ENCODE measurements at places on chromosomes 12 and 14. TPM values are rescaled to one million over a fixed set of nuclear protein-coding genes. Genes with fewer than 3 reads are reported as not detected.
A peak's percentile ranks its signal among the peaks of the same experiment; 100 is the strongest.

The BEGAIN gene
- total RNA-seq, result 0.11 TPM

GRCh38 chr14:65054471-65055085 is 47.7 kb downstream of the MAX start:
- DNase-seq, result no peak

DNA sequence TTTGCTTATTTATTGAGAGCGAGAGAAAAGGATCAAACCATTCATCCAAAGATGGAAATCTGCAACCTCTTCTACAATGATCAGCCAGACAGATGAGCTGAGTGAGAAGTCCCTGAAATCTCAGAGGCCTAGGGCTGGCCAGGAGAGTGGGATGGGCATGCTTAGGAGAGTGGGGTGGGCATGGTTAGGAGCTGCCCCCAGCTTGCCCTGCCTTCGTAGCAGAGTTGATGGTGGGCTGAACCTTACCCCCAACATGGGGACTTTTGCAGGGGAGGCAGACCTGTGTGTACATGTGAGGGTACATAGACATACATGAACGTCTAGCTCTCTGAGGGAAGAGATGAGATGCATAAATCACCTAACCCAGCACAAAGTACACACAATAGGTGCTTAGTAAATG is 95.7 kb upstream of the ESRRB start:
- DNase-seq, result no peak

GRCh38 chr14:77024171-77024691 is 4.3 kb downstream of the IRF2BPL start:
- peak; percentile 51 for DNase-seq

DNA sequence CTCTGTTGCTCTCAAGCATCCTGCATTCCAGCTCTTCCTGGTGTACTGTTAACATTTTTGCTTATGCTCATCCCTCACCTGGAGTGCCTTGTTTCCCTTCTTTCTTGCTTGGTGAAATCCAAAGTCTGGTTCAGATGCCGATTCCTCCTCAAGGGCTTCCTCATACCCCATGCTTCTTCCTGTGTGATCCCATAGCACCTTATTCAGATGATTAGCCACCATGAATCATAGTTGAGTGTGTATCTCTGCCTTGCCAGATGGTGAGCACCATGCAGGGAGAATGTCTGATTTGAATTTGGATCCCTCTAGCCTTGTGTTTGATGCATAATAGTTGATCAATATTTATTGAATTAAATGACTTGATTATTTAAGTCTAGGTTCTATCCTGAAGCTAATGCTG is 39.4 kb upstream of the ANO4 start:
- no peak for DNase-seq

Measured in natural killer cell (primary cell).